ENCODE measurements at places on chromosomes 3 and 15. TPM values are rescaled to one million over a fixed set of nuclear protein-coding genes. Genes with fewer than 3 reads are reported as not detected.

DUOX1 gene
- 6.9 TPM for polyA plus RNA-seq

ZMYND10 gene
- polyA plus RNA-seq = 5.0 TPM

LDHAL6B gene
- polyA plus RNA-seq = not detected

ZNF80 gene
- polyA plus RNA-seq = 0.06 TPM

TERC gene
- 0.44 TPM for polyA plus RNA-seq

KIF15 gene
- 22.0 TPM for polyA plus RNA-seq

TGFBR2 gene
- polyA plus RNA-seq = 82.1 TPM

CCDC50 gene
- polyA plus RNA-seq = 72.2 TPM

IMPG2 gene
- 0.46 TPM for polyA plus RNA-seq

POTEB gene
- not detected for polyA plus RNA-seq

CPNE9 gene
- polyA plus RNA-seq = 0.14 TPM

GOLGA8J gene
- polyA plus RNA-seq = 0.31 TPM

CISH gene
- polyA plus RNA-seq = 36.3 TPM

ISLR gene
- 64.0 TPM for polyA plus RNA-seq

LTF gene
- polyA plus RNA-seq = 1.6 TPM

MAPKAPK3 gene
- polyA plus RNA-seq = 63.3 TPM

SAMMSON gene
- polyA plus RNA-seq = not detected

LMCD1 gene
- 32.4 TPM for polyA plus RNA-seq

PLCL2 gene
- polyA plus RNA-seq = 15.1 TPM

IQCF5 gene
- not detected for polyA plus RNA-seq

IL16 gene
- 4.8 TPM for polyA plus RNA-seq

RNU5B-1 gene
- not detected for polyA plus RNA-seq

RTP1 gene
- not detected for polyA plus RNA-seq

KLHL18 gene
- 15.9 TPM for polyA plus RNA-seq

RTP3 gene
- polyA plus RNA-seq = not detected

TF gene
- 3.9 TPM for polyA plus RNA-seq

PGBD4 gene
- 2.1 TPM for polyA plus RNA-seq

GRAMD1C gene
- polyA plus RNA-seq = 33.5 TPM

CIDEC gene
- polyA plus RNA-seq = not detected

RBMS3 gene
- polyA plus RNA-seq = 14.1 TPM

RBP2 gene
- 0.25 TPM for polyA plus RNA-seq

KIF23 gene
- polyA plus RNA-seq = 26.5 TPM

AHSG gene
- polyA plus RNA-seq = 0.37 TPM

TM6SF1 gene
- polyA plus RNA-seq = 1.9 TPM

GREM1 gene
- polyA plus RNA-seq = 0.23 TPM

GPR62 gene
- polyA plus RNA-seq = 0.37 TPM

PRR20G gene
- polyA plus RNA-seq = not detected

MUSTN1 gene
- polyA plus RNA-seq = 0.37 TPM

EOMES gene
- polyA plus RNA-seq = 0.13 TPM

AAGAB gene
- 63.4 TPM for polyA plus RNA-seq

WDR72 gene
- polyA plus RNA-seq = 94.0 TPM

HHLA2 gene
- 13.5 TPM for polyA plus RNA-seq
